Left ventricle myocardium superior (tissue), 1 donor: ENCODE measurements at places on chromosomes 7 and 10.

DNA sequence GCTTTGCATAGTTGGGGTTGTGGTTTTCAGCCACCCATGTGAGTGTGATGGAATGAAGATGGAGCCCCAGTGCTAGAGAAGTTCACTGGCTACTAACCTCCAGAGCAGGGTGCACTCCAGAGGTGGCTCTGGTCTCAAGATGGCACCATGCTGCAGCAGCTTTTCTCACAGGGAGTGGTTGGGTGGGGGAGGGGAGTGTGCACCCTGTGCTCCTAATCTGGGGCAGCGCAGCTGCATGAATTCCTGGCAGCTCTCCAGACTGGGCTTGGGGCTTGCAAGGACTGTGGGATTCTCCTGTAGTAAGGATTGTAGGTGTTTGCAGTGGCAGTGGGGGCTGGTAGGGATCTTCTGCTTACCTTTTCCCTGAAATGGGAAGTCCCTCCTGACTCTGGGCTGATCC, 23.7 kb downstream of the PHTF2 start:
- DNase-seq: no peak

DNA sequence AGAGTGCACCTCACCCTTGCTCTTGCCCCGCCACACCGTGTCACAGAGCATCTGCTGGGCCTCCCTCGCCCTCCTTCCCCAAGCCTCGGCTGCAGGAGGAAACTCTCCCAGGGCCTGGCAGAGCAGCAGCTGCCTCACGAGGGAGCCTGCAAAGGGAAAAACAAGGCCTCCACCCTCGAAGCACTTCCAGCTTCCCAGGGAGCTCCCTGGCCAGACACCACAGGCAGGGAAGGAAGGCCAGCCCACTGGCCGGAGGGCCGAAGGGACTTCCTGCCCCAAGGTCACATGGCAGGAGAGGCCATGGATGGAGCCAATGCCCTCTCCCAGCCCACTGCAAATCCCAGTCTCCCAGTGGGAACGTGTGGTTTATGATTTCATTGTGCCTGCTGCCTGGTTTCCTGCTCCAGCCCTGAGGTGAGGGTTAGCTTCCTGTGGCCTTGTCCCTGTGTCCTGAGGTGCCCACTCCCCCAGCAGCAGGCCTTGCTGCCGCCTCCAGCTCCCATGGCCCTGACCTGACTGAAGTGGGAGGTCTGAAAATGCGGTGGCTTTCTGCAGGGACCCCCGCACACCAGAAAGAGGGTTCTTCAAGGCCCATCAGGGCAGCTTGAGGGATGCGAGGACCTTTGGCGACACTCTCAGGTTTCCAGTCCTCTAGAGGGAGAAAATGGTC, 100.5 kb upstream of the PPIF start:
- peak; percentile 85 for DNase-seq

DNA sequence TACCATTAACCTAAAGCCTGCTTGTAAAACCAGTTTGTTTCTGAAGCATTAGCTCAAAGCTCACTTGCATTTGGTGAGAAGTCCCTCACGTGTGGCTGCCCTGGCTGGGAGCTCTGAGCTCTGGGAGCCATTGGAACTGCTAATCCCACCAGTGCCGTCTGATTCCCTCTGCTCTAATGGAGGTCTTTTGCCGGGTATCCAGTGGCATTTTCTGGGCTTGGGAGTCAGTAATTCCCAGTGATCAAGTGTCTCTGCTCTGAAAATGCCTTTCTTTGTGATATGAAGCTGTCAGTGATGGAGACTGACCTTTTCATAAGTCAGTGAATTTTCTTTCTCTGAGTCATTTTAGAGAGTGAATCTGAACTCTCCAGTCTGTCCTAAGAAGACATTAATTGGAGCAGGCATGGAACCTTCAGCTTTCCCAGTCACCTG, 36.9 kb upstream of the FAM20C start:
- DNase-seq: no peak

- DNase-seq: no peak
Measured at GRCh38 chr7:132425942-132426341, 150.3 kb downstream of the PLXNA4 start.

DNA sequence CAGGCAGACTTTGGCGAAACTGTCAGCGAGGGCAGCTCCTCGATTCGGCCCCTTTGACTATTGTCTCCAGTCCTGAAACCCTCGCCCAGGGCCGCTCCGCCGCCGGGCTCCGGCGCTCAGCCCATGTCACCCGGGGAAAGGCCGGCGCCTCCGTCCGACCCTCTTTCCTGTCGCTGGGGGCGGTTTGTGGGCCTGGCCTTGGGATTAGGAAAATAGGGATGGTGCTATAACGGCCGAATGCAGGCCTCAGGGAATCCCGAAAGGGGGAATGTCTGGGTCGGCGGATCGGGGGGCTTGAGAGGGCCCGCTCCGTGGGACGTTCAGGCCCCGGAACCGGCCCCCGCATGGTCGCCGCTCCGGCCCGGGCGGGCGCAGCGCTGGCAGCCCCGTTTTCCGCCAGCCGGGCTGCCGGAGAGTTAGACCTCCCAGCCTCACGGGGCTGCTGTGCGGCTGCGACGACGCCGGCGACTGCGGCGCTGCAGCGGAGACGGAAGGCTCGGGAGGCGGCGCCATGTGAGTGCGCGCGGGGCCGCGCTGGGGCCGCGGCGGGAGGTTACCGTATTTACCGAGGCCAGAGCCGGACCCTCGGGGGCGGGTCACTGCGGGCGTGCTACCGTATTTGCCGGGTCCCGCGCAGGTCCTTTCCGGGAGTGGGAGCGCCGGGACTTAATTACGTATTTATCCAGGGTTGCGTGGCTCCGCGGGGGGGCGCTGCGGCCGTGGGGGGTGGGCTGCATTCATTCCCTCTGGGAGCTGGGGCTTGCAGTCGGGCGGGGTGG, 25.9 kb downstream of the ZNF775 start:
- peak; percentile 96 for DNase-seq

- DNase-seq: no peak
Measured at GRCh38 chr7:39528849-39529248, 37.4 kb upstream of the YAE1 start.

GRCh38 chr7:726854-727103, 280 bp downstream of the DNAAF5 start:
- DNase-seq: no peak

DNA sequence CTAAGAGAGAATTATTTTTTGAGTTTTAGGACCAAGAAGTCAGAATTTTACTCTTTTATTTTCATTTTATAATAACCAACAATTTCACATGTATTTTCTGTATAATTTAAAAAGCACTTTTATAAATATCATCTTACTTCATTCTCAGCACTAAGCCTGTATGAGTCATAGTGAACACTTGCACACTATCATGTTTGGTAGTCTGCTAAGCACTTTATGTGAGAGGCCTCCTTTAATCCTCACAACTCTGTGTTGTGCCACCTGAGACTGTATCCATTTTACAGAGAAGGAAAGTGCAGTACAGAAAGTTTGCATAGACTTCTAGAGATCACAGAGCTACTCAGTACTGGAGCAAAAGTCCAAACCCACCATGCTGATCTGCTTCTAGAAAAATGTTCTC, 939.6 kb downstream of the NRG3 start:
- DNase-seq: no peak

GRCh38 chr10:119341459-119342301, 134.3 kb downstream of the GRK5 start:
- peak; percentile 87 for DNase-seq

DNA sequence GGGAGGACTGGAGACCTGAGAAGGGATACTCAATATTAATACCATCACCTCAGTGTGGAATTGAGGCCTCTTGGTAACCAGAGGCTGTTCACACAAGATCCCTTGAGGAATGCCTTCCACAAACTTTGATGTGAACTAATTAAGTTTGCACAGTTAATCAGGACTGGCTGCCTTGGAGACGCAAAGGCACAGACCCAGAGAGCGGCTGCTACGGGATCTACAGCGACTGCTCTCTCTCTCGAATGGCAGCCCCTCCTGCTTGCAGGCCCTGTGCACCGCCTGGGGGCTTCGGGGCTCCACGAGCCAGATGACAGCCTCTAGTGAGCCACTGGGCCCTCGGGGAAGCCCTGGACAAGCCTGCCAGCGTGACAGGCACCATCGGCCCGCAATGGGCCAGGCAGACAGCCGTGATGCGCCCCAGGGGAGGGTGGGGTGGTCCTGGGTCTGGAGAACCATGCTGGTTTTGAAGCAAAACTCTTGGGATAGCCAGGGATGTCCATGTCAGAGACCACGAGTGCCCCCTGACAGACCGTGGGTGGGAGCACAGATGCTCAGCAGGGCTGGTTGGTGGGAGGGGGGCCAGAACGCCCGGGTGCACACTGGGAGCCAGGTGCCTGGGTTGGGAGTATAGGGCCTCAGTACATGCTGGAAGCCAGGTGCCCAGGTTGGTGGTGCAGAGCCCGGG, 195.6 kb downstream of the ELFN1 start:
- DNase-seq: no peak

DNA sequence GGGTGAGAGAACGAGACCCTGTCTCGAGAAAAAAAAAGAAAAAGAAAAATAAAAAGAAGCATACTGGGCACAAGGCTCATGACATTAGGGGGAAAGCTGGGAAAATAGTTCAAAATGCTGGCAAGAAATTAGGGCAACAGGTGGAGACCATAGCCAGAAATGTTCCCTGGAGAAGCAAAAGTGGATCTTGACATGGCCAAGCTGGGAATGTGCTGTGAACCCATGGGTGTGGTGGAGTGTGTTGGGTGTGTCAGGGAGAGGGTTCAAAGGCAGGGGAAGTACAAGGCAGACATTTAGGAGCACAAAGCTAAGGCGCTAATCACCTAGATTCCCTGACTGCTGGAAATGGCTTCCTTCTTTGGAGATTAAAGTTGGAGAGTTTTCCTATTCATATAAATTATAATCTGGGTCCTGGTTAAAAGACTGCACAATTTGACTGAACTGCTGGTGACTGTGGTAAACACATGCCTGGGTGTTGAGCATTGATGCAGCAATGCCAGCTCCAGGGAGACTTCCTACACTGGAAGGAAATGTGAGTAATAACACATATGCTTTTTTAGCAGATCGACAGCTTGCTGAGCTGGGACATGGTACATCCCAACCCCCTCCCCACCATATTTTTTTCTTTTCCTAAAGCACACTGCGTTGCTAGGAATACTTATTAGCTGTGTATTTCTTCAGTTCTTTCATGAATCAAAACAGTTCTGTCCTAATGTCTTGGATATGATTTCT, 70.1 kb upstream of the ARHGAP21 start:
- DNase-seq: no peak
